Body of pancreas (tissue), 4 donors: ENCODE measurements at places on chromosomes 13 and 19.
A peak's percentile ranks its signal among the peaks of the same experiment; 100 is the strongest.

DNA sequence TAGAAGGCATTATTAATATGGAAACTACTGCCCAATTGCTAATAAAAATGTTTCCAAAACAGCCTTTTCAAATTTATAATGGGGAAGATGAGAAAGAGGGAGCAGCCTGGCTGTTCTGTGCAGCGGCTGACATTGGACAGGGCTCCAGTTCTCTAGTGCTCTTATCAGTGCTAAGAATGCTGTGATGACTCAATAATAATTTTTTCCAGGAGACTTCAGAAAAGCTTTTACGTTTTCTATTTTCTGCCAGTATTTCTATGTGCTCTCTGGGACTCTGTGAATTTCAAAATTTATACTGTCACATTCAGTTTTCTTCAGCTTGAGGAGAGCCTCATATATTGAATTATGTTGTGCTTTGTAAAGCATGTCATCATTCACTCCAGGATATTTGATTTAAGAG, 209.6 kb downstream of the VWA8 start:
- peak; percentile 19 for DNase-seq

- DNase-seq = no peak
Measured at GRCh38 chr13:47025791-47026447, 129.1 kb upstream of the HTR2A start.

DNA sequence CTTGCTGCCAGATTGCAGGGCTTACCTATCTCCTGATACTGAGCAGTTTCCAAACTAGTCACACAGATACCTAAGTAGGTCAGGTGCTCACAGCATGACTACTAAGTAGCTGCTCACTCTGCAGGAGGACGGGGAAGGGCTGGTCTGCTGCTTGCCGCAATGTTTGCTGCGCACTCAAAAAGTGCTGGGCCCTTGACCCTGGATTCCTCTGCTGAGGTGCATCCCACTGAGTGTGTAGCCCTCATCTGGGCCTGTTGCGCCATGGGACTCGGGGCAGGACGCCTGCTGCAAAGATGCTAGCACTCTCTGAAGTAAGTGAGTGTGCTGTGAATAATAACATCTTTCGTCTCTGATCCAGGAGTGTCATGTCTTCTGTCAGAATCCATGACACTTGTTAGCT, 59.2 kb upstream of the MEDAG start:
- DNase-seq = no peak

DNA sequence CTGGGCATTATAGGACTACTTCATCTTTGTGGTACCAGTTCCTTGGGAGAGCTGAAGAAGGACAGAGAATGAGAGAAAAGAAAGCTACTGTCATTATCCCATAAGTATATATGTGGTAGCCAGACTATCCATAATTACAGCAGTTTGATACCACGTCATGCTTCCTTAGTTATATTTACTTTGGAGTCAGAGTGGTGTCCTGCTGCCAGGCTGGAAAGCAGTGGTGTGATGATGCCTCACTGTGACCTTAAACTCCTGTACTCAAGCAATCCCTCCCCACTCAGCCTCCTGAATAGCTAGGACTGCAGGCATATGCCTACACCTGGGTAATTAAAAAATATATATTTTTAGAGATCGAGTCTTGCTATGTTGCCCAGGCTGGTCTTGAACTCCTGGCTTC, 57.8 kb downstream of the WTIP start:
- DNase-seq = no peak

DNA sequence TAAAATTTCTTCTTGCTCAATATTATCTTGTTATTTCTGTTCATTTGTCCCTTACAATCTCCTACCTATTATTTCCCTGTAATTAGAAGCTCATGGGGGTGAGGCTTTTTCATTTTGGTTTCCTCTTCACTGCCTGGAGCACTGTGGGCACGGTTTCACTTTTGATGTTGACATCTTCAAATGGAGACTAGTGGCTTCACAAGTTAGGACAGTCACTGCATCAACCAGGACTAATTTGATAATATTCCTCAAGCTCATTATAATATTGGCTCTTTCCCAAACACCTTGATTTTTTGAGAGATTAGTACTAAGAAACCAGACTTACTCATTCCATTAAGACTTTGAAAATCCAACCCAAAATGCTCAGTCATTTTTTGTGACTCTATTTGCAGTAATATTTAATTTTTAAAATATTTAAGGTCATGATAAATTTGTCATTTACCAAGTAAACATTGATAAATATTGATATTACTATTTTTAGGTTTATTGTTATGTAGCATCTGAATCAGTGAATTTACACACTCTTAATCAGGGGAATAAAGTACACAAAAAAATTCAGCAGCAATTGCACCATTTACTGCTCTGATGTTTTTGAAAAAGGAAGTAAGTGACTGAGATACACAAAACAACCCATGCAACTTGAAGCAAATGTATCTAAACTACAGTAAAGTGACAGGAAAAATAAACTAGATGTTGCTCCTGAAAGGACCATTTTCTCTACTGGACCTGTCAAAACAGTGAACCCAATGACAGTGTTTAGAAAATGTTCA, 28.8 kb upstream of the RCBTB2 start:
- no peak for DNase-seq

DNA sequence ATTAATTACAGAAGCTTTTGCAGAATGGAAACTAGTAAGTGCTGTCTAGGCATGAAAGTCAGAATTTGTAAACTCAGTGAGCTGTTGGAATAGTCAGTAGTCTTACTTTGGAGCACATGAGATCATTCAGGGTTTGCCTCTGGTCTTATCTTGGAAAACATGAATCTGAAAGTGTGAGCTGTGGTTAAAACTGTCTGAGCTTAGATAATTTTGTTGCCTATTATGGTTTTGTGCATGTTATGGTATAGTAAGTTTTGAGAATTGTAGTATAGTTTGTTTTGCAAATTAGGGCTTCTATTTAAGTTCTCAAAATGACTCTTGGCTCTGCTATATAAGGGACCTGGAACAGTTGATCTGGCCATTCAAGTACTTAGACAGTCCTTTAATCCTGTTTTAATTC, 53.7 kb upstream of the TRPC4 start:
- DNase-seq = no peak

DNA sequence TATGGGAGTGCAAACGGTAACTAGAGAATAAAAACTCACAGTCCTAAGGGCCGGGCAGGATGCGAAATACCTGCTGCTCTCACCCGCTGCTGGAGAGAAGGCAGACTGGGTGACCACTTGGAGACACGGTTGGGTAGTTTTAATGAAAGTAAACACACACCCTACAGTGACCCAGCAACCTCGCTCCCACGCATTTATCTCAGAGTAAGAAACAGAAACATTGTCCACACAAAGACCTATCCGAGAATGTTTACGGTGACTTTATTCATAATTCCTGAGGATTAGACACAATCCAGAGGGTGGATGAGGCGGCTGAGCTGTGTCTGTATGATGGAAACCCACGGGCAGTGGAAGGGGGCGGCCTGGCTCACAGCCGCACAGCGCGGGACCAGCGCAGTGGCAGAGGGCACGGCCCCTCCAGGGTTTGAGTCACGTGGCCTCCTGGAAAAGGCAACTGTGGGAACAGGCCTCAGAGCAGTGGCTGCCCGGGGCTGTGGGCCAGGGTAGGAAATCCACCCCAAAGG, 73.5 kb upstream of the C13orf46 start:
- no peak for DNase-seq

DNA sequence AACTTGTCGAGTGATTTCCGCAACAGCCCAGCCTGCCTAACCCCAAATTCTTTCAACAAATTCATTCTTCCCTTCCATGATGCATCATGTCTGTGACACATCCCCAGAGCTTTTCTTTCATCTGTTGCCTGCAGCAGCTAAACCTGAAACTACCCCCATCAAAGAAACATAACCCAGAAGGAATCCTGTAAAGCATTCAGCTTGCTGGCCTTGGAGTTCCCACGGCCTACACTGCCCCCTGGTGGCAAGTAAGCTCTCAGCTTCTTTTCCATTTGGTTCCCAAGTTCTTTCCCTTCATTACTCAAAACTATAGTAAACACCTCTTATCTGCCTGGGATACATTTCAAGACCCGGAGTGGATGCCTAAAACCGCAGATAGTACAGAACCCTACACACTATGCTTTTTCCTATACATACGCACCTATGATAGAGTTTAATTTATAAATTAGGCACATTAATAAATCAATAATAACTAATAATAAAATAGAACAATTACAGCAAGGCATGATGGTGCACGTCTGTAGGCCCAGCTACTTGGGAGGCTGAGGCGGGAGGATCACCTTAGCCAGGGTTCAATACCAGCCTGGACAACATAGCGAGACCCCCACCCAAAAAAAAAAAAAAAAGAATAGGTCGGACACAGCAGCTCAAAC, 7.4 kb downstream of the ETHE1 start:
- peak; percentile 82 for DNase-seq

- no peak for DNase-seq
Measured at GRCh38 chr13:68666774-68667397, 1436.8 kb upstream of the PCDH9 start.

DNA sequence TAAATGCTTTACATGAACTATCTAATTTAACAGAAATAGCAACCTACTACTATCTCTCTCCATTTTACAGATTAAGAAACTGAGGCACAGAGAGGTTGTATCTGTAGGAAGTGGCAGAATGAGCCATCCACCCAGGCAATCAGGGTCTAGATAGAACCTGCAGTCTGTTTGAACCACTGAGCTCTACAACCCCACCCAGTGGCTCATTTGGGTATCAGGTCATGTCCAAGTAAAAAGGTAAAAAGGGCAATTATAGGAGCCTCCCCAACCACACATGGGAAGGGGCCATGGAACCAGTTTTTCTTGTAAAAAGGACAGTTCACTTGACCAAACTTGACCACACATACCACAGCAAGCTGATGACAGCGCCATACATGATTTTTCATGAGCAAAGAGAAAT, 92.9 kb upstream of the SGCG start:
- no peak for DNase-seq

- no peak for DNase-seq
Measured at GRCh38 chr19:36257520-36257876, 42.6 kb downstream of the ZNF146 start.

- no peak for DNase-seq
Measured at GRCh38 chr19:29155683-29156082, 57.3 kb downstream of the UQCRFS1 start.

DNA sequence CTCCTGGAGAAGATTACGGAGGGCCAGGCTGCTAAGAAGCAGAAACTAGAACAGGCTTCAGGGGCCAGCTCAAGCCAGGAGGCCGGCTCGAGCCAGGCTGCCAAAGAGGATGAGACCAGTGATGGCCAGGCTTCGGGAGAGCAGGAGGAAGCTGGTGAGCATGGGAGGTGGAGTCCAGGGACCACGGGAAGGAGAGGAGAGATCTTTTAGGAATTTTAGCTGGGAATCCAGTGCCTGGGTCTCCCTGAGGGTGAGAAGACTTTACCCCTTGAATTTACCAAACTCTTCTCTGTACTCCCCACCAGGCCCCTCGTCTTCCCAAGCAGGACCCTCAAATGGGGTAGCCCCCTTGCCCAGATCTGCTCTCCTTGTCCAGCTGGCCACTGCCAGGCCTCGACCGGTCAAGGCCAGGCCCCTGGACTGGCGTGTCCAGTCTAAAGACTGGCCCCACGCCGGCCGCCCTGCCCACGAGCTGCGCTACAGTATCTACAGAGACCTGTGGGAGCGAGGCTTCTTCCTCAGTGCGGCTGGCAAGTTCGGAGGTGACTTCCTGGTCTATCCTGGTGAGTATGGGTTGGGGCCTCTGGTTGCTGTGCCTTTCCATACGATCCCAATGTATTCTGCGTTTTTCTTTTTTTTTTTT, 824 bp downstream of the TSEN34 start:
- DNase-seq = no peak

GRCh38 chr19:18612772-18613588, at the start of gene TMEM59L:
Gene TMEM59L (plus strand): TSS chr19:18612870. CDS start chr19:18612959, 89 bp downstream.
- DNase-seq = no peak

GRCh38 chr13:97561182-97561581, 127.2 kb downstream of the RAP2A start:
- DNase-seq = no peak

DNA sequence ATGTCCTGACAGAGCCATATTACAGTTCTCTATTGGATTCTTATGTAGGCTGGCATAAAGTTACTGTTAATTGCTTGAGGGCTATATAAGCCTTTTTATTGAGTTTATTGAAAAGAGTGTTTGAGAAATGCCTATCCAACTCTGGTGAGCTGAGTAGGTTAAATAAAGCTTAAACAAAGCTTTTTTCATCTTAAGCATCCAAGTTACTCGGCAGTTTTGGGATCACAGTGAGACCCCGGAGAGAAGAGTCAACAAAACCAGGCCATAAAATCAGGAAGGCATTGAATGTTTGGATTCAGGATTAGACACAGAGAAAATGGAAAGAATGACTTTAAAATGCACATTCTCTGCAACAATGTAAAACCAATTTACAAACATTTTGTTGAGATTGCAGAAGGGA, 588.5 kb downstream of the DACH1 start:
- DNase-seq = no peak

DNA sequence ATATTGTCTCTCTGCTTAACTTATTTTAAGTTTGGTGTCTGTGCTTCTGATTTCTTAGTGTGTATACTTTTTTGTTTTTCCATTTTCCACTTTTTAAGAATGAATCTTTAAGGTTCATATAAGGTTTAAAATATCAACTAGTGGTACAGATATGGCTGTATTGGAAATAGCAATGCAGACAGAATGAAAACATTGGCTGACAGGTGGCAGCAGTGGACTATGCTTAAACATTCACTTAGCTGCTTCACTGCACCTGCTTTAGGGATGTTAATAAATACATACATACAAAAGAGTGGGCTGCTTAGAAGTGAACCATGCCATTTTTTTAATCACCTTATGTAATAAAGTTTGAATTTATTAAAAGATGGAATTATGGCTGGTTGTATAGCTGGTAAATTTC, 27.3 kb downstream of the TM9SF2 start:
- no peak for DNase-seq

DNA sequence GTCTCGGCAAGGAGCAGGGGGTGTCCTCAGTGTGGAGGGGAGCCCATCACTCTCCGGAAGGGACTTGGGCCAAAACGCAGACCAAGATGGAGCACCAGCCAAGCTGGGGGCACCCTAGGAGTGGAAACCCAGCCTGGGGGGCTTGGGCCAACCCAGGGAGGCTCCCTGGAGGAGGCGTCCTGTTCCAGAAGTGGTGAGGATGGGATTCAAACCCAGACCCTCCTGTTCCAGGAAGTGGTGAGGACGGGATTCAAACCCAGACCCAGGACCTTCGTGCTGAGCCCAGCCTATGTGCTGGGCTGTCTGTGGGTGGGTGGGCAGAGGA, 848 bp upstream of the PLIN4 start:
- DNase-seq = no peak

DNA sequence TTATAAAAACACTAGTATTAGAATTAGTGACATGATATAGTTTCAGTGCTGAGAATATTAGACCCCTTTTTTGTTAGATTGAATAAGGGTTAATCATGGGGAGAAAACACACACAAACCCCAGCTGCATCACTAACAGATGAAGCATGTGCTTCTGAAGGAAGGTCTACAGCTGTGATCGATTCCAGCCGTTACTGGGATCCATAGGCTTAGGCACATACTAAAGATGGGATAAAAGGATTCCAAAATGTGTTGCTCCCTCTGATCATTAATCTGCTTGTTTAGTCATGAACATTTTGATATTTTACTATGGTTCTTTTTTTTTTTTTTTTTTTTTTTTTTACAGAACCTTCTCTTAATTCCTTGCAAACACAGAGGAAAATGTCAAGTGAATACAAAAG, 1591.3 kb downstream of the EFNB2 start:
- DNase-seq = no peak
